ENCODE measurements at places on chromosomes 2 and 18.

- no peak for DNase-seq
Measured at GRCh38 chr18:73199151-73199550, 331.4 kb upstream of the NETO1 start.

DNA sequence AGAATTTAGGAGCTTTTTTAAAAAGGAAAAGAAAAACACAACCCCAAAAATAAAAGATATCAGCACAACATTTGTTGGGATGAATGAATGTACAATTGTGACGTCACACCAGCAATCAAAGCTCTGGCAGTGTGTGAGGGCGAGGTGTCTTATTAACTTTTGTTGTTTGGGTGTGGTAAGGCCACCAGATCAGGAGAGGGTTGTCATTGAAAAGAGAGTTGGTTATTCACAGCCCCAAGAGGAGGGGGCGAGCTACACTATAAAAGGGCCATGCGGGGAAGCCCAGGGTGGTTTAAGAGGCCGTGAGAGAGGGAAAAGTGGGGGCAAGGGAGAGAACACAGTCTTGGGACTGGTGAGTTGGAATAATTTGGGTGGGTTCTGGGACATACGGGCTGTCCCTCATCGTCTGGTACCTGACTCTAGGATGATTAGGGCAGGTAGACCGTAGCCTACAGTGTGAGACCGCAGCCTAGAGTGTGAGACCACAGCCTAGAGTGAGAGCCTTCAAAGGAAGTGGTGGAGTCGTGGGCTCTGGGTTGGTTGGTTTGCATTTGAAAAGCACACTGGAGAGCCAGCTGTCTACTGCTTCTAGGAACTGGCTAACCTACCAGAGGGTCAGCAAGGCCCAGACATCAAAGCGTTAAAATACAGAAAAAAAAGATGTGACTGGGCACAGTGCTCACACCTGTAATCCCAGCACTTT is 128.4 kb downstream of the INO80D start:
- DNase-seq = no peak

GRCh38 chr2:103445347-103445746 is 683.5 kb downstream of the TMEM182 start:
- DNase-seq = no peak

- no peak for DNase-seq
Measured at GRCh38 chr18:9961041-9961440, 47.2 kb downstream of the VAPA start.

DNA sequence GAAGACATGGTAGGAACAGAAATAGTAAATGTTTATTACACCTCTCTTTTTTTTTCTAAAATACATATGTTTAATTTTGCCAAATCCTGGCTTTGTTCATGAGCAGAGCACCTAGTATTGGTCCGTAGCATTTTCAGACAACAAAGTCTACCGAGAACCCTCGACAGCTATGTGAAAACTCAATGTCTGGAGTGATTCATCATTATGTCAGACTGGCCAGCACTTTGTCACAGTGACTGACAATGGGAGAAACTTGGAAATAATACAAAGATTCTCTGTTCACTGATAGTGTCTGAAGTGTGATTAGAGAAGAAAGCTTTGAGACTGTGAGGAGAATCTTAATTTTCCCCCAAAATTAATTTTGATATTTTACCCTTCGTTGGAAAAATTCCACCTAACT is 143.0 kb downstream of the HNMT start:
- DNase-seq = no peak

DNA sequence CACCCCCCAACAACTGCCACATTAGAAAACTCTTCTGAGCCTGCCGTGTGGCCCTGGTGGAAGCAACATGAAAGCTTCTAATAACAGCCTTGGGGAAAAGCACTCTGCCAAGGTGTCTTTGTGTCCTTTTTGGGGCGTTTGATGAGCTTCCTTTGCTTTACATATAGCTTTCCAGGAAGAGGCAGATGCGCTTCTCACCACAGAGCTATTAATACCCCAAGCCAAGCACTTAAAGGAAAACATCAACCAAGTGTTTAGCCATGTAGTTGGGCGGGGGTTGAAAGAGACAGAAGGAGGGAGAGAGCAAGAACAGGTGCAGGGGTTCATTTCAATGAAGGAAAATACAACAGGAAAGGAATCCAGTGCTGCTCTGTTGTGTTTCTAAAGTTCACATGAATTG is 176.1 kb downstream of the VAPA start:
- DNase-seq = no peak

- no peak for DNase-seq
Measured at GRCh38 chr2:53036196-53036595, 731.4 kb upstream of the CHAC2 start.

GRCh38 chr18:12895014-12895413 is 11.0 kb upstream of the PTPN2 start:
- no peak for DNase-seq

GRCh38 chr2:32732120-32732519 is 104.3 kb downstream of the TTC27 start:
- no peak for DNase-seq

DNA sequence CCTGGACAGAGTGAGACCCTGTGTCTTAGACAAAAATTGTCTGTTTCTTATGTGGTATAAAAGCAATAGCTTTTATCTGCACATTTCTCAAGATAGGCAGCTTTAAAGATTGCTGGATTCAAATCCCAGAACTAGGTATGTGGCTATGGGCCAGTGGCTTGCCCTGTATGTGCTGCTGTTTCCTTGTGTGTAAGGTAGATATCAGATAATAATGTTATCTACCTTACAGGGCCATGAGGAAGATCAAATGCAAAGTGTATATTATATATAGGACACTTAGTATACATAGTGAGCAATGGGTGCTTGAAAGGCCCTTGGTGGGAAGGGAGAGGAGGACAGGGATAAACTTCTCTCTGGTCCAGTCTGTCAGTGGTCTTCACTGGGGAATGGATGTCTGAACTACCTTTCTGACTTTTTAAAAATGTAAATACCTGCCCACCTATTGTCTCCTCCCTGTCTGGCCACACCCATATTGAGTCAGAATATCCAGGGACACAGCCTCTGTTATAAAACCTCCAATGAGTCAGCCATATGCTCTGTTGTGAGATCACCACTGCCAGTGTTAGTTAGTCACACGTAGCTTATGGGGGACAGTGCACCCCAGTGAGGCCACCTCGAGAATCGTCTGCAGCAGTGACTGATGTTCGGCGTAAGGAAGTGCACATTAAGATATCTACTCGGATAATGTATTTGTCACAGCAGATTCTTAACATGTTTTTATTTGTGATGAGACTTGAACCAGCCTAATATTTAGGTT is 383.4 kb downstream of the PTPRM start:
- no peak for DNase-seq

DNA sequence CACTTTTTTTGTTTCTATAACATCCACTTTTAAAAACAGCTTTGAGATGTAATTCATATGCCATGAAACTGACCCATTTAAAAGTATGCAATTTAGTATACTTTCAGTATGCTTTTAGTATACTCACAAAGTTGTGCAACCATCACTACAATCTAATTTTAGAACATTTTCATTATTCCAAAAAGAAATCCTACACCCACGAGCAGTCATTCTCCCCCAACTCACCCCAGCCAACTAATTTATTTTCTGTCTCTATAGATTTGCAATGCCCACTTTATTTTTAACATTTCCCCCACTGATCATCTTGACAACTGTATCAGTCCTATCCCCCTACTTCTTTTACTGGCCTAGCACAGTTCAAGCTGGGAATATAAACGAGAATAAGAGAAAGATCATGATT is 39.1 kb downstream of the FAM98A start:
- no peak for DNase-seq

GRCh38 chr18:12934454-12935071 is 13.2 kb upstream of the SEH1L start:
- DNase-seq = no peak

GRCh38 chr2:103161456-103162289 is 399.8 kb downstream of the TMEM182 start:
- no peak for DNase-seq

- no peak for DNase-seq
Measured at GRCh38 chr2:58194458-58194857, 46.7 kb downstream of the FANCL start.

- DNase-seq = no peak
Measured at GRCh38 chr18:31965316-31965970, 22.5 kb upstream of the TRAPPC8 start.

DNA sequence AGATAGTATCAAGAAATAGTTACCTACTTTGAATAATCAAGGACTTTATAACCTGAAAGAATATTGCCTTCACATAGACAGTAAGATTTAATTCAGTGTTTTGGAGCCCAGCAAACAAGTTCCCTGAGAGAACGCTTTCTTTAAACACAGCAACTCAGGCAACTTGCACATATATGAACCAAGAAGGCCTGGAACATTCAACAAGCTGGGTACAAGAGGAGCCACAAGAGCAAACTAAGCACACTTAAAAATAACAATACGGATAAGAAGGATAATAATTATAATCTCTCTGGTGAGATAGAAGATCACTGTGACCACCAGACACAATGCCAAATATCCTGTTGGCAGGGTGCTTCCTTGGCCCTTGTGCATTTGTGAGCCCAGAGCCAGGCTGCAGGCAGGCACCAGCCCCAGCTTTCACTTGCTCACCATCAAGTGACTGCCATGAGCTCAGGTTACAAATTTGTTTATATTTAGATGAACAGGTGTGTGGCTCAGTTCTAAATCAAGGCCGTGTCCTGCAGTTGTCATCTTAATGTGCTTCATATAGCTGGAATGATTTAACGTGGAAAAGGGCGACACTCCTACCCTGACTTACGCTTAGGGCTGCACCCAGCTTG is 446.6 kb downstream of the IRS1 start:
- no peak for DNase-seq

DNA sequence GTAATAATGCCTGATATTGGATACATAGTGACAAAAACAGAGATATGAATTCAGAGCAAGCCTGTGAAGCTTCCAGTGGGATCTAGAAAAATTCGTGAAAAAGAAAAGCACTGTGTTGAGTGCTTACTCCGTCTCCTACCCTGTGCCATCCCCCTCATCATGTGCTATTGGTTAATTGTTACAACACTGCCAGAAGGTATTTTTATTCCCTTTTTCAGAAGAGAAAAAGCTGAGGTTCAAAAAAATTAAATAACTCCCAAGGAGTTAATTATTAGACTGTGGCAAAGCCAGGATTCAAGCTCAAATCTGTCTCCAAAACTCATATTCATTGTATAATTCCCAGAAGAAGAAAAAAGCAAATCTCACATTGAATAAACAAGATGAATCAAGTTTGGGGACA is 735.5 kb upstream of the ACVR2A start:
- no peak for DNase-seq

DNA sequence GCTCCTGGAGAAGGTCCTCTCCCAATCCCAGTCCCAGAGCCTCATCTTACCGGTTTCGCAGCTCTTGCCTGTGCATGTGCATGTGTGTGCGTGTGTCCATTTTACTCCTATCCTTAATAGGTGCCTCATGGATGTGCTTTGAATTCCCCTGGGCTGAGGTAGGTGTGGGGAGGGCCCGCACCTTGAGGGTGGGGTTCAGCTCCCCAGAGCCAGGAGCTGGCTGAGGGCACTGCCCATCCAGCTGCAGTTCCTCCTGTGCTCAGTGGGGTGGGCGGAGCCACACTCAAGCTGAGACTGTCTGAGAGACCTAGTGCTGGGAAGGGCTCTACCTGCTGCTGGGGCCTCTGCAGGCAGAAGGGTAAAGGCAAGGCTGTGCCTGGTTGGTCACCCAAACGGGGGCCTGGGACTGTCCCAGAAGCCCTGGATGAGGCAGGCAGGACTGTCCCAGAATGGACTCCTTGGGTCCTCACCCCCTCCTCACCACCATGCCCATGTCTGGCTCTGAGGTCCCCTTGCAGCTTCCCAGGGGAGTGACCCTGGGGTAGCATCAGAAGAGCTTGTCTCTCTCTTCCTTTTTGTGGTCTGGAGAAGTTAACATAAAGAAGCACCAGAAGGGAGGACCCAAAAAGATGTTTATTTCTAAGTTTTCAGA is 8.9 kb downstream of the GDF7 start:
- DNase-seq = no peak

GRCh38 chr2:109448207-109448606 is 165.6 kb downstream of the SEPTIN10 start:
- no peak for DNase-seq

- DNase-seq = no peak
Measured at GRCh38 chr2:71882949-71883472, 264.7 kb downstream of the CYP26B1 start.

DNA sequence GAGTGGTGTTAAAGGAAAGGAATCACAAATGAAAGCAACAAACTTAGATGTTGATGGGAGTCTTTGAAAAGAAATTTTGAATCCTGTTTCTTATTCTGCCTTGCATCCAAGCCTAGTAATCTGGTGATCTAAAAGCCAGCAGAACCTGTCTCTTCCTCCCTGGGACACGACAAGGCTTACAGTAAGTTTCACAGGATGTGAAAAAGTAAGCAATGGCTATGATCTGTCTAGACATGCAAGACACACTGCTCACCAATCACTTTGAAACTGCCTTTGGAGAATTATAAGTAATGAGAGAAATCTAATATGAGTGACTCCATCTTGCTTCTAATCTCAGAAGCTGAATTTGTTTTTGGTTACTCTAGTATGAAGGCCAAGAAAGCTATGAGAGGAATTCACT is 103.7 kb downstream of the KCNH7 start:
- DNase-seq = no peak

GRCh38 chr18:69490813-69491212 is 90.1 kb downstream of the DOK6 start:
- DNase-seq = no peak

DNA sequence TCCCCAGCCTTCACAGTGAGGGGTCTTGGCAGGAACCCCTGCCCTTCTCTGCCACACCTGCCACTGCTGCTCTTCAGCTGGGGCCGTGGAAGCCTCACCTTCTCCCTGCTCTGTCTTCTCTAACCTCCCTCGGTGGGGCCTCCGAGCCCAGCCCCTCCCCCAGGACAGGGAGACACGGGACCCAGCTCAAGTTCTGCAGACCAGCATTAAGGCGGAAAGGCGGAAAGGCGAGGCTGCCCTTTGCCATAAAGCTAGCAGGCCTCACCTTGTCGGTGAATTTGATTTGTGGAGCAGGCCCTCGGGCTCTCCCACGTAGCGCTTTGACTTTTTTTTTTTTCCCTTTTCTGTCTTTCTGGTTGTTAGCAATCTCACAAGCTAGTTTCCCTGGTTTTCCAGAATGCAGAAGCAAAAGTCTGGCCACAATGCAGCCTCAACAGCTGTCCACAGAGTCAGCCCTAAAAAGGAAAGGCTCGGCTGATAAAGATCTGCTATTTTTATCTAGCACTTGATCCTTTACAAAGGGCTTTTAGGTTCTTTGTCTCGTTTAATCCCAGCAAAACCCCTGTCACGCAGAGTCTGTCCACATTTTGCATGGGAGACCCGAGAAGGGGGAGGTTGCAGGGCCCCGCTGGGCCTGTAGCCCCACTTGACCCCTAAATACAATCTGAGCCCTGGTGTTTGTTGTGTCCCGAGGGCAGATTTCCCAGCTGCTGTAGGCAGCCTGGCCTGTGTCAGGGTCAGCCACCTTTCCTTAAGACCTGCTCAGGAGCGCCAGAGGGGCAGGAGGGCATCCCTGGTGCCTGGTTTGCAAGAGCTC is 6.0 kb downstream of the ITM2C start:
- no peak for DNase-seq

DNA sequence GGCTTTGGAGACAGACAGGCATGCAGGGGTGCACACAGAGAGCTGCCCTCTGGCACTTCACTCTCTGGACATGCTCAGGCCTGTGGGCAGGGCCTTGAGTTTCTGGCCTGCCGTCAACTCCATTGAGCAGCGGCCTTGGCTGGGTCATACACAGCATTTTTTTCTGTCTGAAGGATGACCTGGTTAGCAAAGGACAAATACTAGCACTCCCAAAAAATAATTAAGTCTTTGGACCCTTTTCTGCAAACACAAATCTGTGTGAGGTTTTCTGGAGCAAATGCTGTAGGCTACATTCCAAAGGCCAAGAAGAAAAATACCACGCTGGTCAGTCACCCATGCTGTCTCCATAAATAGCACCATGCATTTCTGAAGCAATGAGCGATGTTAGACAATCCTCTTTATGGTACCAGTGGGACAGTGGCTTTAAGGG is 124.7 kb upstream of the CTAGE1 start:
- no peak for DNase-seq

Measured in esophagus squamous epithelium (tissue), 5 donors.